Esophagus muscularis mucosa (tissue), 4 donors: ENCODE measurements at places on chromosomes 11 and 22. TPM values are rescaled to one million over a fixed set of nuclear protein-coding genes. Genes with fewer than 3 reads are reported as not detected.

The MS4A6A gene
- total RNA-seq, result 63.1 TPM

DNA sequence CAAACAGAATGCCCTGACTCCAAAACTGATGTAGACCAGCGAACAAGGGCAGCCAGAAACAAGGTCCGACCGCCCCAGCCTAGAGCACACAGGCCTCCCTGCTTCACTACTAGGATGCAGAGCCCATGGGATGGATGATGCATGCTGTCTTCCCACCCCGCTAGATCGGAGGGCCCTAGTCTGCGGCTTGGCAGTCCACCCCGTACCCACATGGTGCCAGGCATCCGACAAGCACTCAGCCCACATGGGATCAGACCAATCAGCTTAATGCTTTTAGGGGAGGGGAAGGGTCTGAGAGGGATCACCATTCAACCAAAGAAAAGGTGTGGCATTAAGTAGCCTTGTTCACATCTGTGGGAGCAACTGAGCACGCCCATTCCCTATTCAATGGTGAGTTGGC, 30.6 kb downstream of the PISD start:
- DNase-seq, result no peak

- no peak for DNase-seq
Measured at GRCh38 chr11:19374151-19374569, 133.4 kb upstream of the E2F8 start.

The RPS3 gene
- total RNA-seq, result 879 TPM

The HORMAD2 gene
- total RNA-seq, result not detected

GRCh38 chr11:117998664-117999353, 12.6 kb downstream of the IL10RA start:
- DNase-seq, result no peak

DNA sequence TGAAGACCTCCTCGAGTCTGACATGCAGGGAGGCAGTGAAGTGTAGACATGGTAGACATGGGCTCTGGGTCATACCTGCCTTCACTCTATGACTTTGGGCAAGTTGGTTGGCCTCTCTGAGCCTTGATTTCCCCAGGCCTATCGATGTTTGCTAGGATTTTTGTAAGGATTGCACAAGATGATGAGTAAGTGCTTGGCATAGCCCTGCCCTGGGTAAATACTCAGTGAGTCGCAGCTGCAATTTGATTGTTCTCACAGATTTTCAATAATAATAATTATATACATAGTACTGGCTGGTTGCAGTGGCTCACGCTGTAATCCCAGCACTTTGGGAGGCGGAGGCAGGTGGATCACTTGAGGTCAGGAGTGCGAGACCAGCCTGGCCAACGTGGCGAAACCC, 18.1 kb downstream of the MCM5 start:
- no peak for DNase-seq
